ENCODE measurements at places on chromosomes 3 and 15. TPM values are rescaled to one million over a fixed set of nuclear protein-coding genes. Genes with fewer than 3 reads are reported as not detected.
A peak's percentile ranks its signal among the peaks of the same experiment; 100 is the strongest.

Gene PCCB
- 44.5 TPM for total RNA-seq

DNA sequence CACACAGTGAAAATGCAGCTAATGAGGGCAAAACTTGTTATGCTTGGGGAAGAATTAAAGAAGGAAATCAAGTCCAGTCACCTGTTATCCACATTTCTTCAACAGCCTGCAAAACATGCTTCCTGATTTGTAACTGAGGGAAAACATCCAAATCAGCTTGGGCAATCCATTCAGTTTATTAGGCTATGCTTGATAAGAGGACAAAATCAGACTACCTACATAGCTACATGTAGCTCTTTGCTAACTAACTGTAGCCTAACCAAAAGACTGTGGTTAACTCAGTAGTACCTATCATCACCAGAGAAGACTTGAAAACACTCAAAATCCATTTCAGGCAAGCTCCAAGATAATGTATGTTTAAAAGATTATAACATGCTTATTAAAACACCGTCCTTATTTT lies 436.4 kb downstream of the SHQ1 start:
- DNase-seq: no peak

Gene BCHE
- total RNA-seq: not detected

DNA sequence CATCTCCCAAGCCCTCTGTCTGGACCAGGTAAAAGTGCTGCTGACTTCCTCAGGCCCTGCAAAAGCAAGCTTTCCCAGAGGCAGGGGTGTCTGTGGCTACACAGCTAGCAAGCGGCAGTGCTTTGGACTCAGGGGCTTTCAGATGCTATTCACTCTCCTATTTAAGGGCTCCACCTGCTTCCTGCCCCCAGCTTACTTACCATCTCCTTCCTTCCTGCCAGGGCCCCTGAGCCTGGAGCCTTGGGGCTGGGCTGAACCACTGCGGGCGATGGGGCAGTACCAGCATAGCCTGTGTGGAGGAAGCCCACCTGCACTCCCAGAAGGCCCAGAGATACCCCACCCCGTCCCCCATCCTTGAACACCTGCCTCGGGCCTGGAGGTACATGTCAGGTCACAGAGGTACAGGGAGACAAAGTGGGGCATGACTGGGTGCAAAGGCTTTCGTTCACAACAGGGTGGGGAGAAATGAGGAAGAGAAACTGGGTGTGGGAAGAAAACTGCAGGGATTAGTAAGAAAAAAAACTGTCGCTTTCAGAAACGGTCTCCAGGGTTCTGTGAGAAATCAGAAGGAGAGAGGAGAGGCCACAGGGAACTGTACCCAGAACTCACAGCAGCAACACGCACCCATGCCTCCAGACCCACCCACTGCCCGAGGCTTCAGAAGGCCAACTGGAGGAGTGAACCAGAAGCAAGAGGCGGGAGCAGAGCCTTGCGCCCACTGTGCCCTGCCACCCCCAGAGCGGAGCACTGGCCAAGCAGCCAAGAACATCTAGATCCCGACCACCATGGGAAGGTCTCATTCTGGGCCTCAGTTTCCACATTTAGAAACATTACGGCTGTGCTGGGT lies 49.5 kb downstream of the CCDC12 start:
- DNase-seq: no peak

DNA sequence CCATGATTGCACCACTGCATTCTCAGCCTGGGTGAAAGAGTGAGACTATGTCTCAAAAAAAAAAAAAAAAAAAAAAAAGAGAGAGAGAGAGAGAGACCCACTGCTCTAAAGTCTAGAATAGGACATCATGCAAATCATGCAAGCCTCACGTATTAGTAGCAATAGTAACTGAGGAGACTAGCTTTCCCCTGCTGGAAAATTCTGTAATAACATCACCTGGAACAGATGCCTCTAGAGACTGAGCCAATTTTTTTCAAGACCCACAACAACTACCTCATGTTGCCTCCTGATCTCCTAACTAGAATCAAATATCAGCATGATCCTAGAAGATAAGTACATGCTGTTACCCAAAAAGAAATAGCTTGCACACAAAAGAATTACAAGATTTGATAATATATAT lies 461.9 kb downstream of the AGBL1 start:
- DNase-seq: no peak

GRCh38 chr3:76400141-76400540 lies 614.8 kb upstream of the ZNF717 start:
- no peak for DNase-seq

GRCh38 chr3:70539908-70540307 lies 227.5 kb upstream of the MDFIC2 start:
- DNase-seq: no peak

Gene SPSB4
- total RNA-seq: not detected

DNA sequence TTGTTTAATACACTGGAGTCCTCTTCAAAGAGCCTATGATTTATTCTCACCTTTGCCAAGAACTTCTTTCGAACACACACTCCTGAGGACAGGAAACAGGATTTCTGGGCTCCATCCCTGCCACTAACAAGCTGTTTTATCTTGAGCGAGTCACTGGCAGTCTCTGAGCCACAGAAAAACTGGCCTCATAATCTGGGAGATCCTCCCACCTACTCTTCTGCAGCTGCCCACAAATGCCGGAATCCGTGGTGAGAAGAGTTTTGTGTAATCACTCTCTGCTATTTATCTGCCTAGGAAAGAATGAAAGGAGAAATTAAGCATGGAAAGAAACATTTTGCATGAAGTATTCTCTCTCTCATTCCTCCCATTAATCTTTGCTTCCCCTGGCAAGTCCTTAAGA lies 172.0 kb upstream of the TRIM42 start:
- DNase-seq: no peak

DNA sequence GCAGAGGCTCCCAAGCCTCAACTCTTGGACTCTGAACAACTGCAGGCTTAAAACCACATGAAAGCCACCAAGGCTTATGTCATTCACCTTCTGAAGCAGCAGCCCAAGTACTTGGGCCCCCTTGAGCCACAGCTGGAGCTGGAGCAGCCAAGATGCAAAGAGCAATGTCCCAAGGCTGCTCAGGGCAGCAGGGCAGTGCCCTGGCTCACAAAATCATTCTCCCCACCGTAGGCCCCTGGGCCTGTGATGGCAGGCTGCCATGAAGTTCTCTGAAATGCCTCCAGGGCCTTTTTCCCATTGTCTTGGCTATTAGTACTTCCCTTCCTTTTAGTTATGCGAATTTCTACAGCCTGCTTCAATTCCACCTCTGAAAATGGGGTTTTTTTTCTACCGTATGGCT lies 83.4 kb downstream of the DCLK3 start:
- no peak for DNase-seq

GRCh38 chr15:59203008-59203407 lies 3.6 kb upstream of the LDHAL6B start:
- DNase-seq: no peak

DNA sequence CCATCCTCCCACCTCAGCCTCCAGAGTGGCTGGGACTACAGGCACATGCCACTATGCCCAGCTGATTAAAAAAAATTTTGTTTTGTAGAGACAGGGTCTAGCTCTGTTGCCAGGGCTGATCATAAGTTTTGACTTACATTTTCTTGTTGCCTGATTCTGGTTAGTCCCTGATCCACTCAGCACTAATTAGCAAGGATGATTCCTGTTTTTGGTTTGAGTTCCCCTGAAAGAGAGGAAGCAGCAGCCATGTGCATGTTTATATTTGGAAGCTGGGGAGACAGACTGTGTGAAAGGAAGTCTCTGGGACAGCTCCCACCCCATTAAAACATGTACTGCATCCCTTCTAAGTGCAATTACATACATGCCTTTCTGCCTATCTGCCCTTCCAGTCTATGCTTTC lies 3.6 kb upstream of the NCK1 start:
- DNase-seq: no peak

GRCh38 chr15:28260722-28261121 lies 61.3 kb downstream of the HERC2 start:
- DNase-seq: no peak

- DNase-seq: peak; percentile 39
Observed at GRCh38 chr3:119034256-119035013, at the start of gene IGSF11. Gene IGSF11 (minus strand): TSS chr3:119034846. CDS start chr3:119034582, 264 bp downstream.

DNA sequence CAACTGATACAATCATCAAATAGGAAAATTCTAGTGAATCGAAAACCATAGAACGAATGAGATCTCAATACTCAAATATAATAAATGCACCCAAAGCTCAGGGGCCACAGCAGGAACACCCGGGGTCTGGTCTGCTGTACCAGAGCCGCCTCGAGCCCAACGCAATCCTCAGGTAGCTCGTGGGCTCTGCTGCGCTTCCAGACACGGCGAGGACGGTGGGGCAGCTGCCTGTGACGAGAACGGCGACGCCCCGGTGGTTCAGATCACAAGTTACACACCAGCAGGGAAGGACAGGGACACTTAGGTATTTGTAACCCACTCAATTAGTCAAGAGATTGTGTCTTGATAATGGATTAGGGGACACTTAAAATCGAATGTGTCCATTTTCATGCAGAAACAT lies 54.6 kb downstream of the NIPA2 start:
- no peak for DNase-seq

DNA sequence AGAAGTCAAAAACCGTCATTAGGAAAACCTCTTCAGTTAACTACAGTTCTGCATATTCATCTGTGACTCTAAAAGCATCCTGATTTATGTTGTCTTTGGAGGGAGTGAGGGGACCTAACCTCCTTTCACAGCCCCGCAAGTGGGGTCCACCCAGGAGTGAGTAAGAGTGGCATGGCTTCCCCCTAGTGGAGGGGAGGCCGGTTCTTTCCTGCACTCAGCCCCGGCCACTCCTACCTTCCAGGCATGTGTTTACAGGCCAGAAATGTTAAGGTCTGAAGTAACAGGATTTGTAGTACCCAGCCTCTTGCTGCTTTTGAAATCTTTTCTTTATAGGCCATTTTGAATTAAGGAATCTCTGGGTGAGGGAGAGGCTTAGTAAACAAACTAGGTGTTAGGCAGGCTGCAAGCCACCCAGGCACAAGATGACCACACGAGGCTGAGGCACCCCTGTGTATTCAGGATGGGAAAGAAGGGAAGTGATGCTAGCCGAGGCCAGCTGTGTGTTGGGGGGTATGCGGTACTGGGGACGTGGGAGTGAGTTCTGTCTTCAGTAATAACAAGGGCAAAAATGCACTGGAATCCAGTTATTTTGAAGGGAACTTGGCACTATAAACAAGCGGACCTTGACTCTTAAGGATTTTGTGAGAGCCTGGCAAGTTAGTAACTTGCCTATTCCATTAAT lies 50.5 kb downstream of the CTDSPL start:
- no peak for DNase-seq

DNA sequence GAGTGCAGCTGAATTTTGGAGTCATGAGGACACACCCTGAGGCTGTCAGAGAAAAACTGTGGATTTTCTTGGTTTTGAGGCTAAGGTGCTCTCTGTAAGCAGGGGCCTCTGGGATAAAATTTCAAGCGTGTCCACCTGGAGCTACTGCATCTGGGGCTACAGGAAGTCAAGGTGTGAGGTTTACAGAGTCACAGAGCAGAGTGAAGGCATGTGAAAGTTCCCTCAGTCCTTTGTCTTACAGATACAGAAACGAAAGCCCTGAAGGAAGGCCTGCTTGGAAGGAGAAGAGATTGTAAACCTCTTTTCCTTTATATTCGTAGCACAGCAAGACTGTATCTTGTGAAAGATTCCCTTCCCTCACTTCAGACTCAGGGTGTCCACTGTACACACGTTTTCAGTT lies 138.6 kb downstream of the OPA1 start:
- no peak for DNase-seq

DNA sequence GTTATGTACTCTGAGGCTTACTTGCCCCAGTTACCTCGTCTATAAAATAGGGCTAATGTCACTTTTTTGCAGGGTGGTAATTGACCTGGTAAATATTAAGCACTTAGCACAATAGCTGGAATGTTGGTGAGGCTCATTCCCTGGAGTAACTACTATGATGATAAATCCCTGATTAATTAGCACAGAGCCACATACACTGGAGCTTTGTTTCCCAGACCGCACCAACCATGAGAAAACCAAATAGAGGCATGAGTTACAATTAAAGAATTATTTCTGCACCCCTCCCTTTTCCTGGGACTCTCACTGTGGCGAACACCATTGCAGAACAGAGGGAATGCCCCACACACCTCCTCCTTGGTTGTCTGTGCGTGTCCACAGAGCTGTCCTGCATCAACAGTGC lies 76.6 kb upstream of the CPOX start:
- no peak for DNase-seq

GRCh38 chr3:95752199-95752598 lies 1062.2 kb upstream of the EPHA6 start:
- no peak for DNase-seq

Gene CDHR4
- total RNA-seq: 0.16 TPM

Gene SOX14
- not detected for total RNA-seq

Gene ACKR4
- not detected for total RNA-seq

Gene ACKR2
- 0.44 TPM for total RNA-seq

Gene ONECUT1
- total RNA-seq: not detected

DNA sequence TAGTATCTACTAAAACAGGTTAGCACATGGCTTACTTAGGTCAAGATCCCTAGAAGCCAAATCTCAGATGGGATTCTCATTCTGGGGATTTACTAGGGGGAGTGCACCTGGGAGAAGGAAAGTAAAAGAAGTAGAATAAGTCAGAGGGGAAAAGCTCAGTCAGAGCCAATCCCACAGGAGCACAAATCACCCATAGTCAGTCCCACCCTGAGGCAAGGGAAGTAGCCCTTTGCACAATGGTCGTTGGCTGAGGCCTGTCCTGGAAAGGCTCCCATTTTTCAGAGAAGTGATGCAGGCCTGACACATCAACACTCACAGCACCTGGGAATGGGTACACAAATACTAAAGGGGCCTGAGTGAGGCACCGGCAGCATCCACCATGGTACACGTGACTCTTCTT lies 39.8 kb downstream of the SST start:
- no peak for DNase-seq

DNA sequence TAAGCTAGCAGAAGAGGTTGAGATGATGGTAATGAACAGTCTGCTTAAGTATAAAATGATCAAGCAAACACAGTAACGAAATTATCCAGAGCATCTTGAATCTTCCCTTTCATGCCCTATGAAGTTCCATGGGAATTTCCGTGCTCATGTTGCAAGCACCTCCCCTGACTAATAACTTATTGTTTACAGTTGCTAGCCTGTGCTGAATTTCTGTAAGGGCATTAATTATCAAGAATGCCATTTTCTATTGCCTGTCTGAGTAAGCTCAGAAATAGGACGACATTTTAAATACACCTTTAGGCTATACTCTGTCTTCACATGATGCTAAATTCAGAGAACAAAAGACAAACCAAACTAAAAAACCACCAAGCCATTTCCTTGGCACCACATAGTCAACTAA lies 257.5 kb upstream of the LRTM1 start:
- no peak for DNase-seq

GRCh38 chr3:88059380-88060170 lies 520 bp downstream of the ZNF654 start:
- no peak for DNase-seq

GRCh38 chr3:129106320-129106719 lies 15.3 kb downstream of the RAB43 start:
- DNase-seq: no peak
